ENCODE measurements at places on chromosomes 1 and 21. TPM values are rescaled to one million over a fixed set of nuclear protein-coding genes. Genes with fewer than 3 reads are reported as not detected.

GRCh38 chr1:155052439-155053395 lies 1.6 kb downstream of the ADAM15 start:
- H3K4me3 ChIP-seq, result peak overlapping the region; percentile 59
- no peak for DNase-seq
- no peak overlapping the region for H3K27ac ChIP-seq
- peaks cover 12% of the 10 kb centered on the region for H3K4me1 ChIP-seq
- peaks cover 18% of the 10 kb centered on the region for H3K27me3 ChIP-seq

- H3K27me3 ChIP-seq, result peaks cover 6% of the 10 kb centered on the region
- no peaks in the 10 kb centered on the region for H3K36me3 ChIP-seq
Measured at GRCh38 chr1:177448036-177448615, 277.4 kb downstream of the BRINP2 start.

The NADK gene
- total RNA-seq, result 87.8 TPM

DNA sequence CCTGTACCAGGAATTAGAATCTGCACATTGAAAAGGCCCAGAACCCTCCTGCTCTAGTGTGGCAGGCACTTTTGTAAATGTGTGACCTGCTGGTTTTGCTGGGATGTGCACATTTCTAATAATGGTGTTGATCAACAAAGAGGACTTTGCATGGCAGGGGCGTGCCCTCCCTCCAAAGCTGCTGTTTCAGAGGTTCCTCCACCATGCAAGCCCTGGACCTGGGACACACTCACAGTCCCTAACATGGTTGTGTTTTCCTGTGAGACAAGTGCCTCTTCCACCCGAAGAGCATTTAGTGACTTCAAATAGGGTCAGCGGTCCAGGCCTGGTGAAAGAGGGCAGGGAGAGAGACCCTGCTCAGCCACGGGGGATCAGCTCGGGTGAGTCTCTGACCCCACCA lies 28.1 kb downstream of the TENT5C start:
- H3K4me1 ChIP-seq, result peaks cover 56% of the 10 kb centered on the region
- no peaks in the 10 kb centered on the region for H3K27me3 ChIP-seq
- no peak overlapping the region for H3K4me3 ChIP-seq
- DNase-seq, result no peak
- no peak overlapping the region for H3K27ac ChIP-seq
- H3K36me3 ChIP-seq, result peaks cover 3% of the 10 kb centered on the region

The HTR6 gene
- not detected for total RNA-seq

The OR6N1 gene
- total RNA-seq, result not detected

GRCh38 chr1:172343240-172344160 lies 77.0 kb upstream of the C1orf105 start:
- DNase-seq, result no peak
- no peaks in the 10 kb centered on the region for H3K27me3 ChIP-seq
- peaks cover 8% of the 10 kb centered on the region for H3K36me3 ChIP-seq
- peaks cover 19% of the 10 kb centered on the region for H3K4me1 ChIP-seq
- no peak overlapping the region for H3K27ac ChIP-seq
- no peak overlapping the region for H3K4me3 ChIP-seq

GRCh38 chr21:14911351-14911750 lies 153.4 kb downstream of the NRIP1 start:
- no peak overlapping the region for H3K4me3 ChIP-seq
- no peaks in the 10 kb centered on the region for H3K27me3 ChIP-seq
- no peaks in the 10 kb centered on the region for H3K36me3 ChIP-seq
- H3K27ac ChIP-seq, result no peak overlapping the region

DNA sequence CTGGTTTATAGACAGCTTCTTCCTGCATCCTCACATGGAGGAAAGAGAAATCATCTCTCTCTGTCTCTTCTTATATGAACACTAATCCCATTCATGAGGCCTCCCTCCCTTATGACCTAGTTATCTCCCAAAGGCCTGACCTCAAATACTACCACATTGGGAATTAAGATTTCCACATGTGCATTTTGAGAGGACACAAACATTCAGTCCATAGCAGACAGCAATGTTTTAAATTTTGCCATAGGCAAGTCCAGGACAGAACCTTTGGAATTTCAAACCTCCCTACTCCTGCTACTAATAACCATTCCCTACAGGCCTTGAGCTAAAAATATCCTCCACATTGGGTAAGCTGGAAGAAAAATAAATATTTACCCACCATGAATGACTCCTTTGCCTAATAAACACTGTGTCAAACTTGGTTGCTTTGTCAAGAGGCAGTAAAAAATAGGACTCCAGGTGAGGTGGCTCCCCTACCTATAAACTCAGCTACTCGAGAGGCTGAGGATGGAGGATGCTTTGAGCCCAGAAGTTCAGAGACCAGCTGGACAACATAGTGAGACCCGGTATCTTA lies 113.7 kb downstream of the ZNF281 start:
- no peak overlapping the region for H3K4me3 ChIP-seq
- H3K27ac ChIP-seq, result peak overlapping the region; percentile 60
- H3K36me3 ChIP-seq, result no peaks in the 10 kb centered on the region
- peaks cover 13% of the 10 kb centered on the region for H3K27me3 ChIP-seq

- H3K27me3 ChIP-seq, result no peaks in the 10 kb centered on the region
- H3K4me3 ChIP-seq, result no peak overlapping the region
- H3K27ac ChIP-seq, result peak overlapping the region; percentile 46
- H3K36me3 ChIP-seq, result peaks cover 39% of the 10 kb centered on the region
- no peaks in the 10 kb centered on the region for H3K4me1 ChIP-seq
- no peak for DNase-seq
Measured at GRCh38 chr1:59845091-59845490, 30.3 kb downstream of the HOOK1 start.

All from progenitor cell of endocrine pancreas (in vitro differentiated cells).